ENCODE measurements at places on chromosomes 3 and 15.

DNA sequence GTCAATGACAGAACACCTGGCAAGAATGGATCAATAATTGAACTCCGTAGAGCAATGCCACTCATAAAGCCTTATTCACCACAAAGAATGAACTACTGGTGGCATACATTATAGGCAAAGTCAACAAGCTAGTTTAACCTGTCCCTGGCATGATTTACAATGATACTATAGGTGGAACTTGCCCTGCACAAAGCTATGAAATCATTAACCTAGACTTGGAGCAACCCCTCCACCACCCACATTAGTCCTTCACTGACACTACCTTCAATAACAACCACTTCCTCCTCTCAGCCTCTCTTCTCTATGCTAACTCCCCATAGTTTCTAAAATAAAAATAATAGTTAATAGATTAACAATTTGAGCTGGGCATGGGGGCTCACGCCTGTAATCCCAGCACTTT, 54.4 kb downstream of the ACAP2 start:
- no peak for DNase-seq

DNA sequence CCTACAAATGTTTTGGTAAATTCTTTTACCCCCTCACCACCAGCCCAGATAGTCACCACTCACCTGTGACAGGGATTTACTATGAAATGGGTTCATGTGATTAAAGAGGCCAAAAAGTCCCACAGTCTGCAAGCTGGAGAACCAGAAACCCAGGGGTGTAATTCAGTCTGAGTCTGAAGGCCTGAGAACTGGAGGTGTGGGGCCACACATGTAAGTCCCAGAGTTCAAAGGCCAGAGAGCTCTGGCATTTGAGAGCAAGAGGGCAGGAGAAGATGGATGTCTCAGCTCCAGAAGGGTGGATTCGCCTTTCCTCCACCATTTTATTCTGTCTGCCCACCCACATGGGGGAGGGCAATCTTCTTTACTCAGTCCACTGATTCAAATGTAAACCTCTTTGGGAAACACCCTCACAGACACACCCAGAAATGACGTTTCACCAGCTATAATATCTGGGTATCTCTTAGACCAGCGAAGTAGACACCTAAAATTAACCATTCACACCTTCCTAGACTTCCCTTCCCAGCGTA, 11.9 kb downstream of the RTP3 start:
- no peak for DNase-seq

GRCh38 chr3:155664925-155665695, 79.8 kb downstream of the PLCH1 start:
- DNase-seq, result peak; percentile 67

DNA sequence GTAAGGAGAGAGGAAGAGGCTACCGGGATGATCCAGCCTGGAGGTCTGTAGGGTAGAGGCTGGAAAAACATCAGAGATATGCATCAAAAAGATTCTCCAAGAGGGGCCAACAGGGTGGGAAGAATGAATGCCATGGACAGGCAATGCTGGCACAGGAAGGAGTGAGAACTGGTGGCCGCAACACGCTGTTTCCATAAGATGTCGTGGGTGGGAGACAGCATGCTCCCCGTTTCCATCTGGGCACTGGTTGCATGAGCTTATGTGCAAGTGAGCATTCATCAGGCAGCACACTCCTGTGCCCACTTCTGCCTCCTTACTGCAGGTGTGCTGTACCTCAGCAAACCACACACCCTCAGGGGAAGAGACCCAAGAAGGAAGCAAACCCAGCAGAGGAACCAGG, 59.4 kb downstream of the GABRB3 start:
- DNase-seq, result no peak

DNA sequence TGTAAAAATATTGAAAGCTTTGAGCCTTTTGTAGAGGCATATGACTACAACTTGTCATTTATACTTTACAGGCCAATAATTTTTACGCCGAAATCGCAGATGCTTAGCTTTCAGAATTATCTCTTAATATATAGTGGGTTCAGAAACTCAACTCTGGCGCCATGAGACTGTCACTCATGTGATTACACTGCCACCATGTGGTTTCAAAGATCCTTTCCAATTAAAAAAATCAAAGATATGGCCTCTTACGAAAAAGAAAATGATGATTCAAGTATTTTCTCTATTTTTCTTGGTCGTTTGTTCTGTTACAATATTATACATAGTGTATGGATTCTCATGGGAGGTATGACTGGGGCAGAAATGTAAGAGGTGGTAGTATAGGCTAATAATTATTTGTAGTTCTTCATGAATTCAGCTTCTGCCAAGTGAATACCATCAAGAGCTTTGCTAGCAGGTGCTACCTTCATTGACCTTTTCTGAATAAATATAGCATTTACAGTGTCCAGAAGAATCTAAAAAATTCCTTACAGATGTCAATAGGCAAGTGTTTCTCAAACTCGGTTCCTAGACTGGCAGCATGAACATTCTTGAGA, 751.7 kb upstream of the GOLIM4 start:
- no peak for DNase-seq

DNA sequence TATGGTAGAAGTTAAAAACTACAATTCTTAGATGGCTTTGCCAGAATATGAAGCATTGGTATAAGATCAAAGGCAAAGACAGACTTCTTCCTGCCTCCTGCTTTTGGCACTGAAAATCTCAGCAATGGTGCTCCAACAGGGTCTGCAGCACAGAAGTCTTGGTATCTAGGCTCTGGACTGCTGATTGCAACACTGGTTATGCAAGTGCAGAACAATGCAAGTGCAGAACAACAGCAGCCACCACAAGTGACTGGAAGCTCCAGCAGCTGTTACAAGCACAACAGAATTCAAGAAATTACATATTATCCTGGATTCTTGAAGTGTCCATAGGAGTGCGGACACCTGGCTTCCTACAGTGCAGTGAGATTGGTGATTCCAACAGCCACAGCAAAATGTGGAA, 33.7 kb downstream of the ZBTB20 start:
- no peak for DNase-seq

DNA sequence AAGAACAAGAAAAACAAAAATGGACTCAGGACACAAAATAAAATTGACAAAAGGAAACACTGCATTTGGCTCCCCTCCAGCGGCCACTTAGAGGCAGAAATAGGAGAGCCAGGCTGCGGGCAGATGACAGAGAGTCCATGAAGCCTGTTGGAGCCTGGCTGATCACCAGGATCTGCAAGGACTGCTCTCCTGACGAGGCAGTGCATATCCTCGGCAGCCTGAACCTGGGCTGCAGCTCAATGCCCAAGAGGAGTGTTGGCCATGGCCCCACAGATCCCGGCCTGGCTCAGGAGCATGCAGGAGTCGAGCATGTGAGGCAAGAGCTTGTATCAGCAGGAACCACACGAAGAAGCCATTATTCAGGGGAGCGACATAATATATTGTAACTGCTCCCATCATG, 199.8 kb downstream of the STT3B start:
- no peak for DNase-seq

GRCh38 chr15:58538225-58538727, 106.5 kb downstream of the LIPC start:
- DNase-seq, result no peak

DNA sequence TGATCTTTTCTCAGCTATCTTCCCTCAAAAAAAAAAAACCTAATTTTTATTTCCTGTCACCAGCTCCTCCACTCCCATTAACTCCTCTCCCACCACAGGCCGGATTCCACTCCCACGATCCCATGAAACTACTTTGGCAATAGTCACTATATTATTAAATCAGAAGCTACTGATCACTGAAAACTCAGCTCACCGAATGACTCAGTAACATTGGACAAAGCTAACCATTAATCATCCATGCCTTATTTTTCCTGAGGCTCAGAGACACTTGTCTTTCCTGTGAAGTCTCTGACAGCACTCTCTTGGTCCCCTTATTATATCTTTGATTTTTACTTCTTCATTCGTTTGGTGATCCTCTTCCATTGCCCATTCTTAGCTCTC, 260.2 kb downstream of the CGGBP1 start:
- DNase-seq, result no peak

GRCh38 chr3:42906070-42906847, at the start of gene ZNF662:
Gene ZNF662 (plus strand): TSS chr3:42906142. CDS start chr3:42908115, 1,973 bp downstream.
- DNase-seq, result peak; percentile 59

DNA sequence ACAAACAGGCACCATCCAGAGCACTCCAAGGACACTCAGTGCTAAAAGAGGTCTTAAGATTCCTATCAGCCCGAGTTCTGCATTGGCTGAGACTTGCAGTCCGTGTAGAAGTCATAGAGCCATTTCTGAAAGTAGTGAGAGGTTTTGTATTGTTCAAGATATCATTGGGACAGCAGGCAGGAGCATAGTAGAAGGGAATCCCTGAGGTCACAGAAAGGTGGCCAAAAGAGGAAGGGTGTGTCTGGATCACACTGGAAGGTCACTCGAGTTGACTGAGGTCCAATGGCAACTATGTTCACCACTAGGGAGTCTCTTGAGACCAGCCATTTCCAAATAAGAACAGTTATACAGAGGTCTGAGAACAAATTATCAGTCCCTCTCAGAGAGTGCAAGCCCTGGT, 468.3 kb downstream of the EPHB1 start:
- no peak for DNase-seq

GRCh38 chr3:111979434-111980038, 710 bp downstream of the ABHD10 start:
- DNase-seq, result no peak

DNA sequence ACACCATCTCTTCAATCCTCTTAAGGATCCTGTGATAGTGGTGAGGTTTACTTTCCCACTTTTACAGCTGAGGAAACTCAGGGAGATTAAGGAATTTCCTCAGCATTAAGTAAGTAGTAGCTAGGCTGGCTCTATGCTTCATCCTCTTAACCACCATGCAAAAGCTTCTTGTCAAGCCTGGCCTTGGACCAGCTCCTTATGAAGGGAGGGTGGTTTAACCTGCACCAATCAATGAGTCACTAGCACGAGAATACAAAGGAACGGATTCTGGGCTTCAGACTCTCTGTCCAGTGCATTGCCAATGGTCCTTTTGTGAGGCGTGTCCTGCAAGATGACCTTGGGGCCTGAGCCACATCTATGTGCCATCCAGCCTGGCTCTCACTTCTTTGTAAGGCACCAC, 202.0 kb upstream of the CFAP20DC start:
- DNase-seq, result no peak

GRCh38 chr3:194930377-194931204, 244.9 kb downstream of the FAM43A start:
- peak; percentile 42 for DNase-seq

DNA sequence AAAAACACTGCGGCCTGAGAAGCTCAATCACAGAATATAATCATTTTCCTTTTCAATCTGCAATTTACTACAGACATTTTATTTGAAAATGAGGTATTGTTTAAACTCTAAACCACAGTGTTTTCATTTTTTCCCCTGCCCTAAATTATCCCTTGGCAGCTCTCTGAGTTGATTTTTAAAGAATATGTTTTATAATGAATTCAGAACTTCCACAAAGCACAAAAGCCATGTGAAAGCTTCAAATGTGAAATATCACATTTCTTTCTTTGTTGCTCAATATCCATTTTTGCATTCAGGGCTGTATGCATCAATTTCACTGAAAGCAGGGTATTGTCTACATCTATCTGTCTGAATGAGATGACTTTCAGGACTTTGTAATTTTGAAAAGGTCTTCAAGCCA, 813.6 kb upstream of the ALCAM start:
- DNase-seq, result no peak

GRCh38 chr15:33955945-33956344, 12.4 kb upstream of the CHRM5 start:
- DNase-seq, result no peak

- no peak for DNase-seq
These were observed 775 bp downstream of the C3orf33 start for GRCh38 chr3:155805204-155805801.

DNA sequence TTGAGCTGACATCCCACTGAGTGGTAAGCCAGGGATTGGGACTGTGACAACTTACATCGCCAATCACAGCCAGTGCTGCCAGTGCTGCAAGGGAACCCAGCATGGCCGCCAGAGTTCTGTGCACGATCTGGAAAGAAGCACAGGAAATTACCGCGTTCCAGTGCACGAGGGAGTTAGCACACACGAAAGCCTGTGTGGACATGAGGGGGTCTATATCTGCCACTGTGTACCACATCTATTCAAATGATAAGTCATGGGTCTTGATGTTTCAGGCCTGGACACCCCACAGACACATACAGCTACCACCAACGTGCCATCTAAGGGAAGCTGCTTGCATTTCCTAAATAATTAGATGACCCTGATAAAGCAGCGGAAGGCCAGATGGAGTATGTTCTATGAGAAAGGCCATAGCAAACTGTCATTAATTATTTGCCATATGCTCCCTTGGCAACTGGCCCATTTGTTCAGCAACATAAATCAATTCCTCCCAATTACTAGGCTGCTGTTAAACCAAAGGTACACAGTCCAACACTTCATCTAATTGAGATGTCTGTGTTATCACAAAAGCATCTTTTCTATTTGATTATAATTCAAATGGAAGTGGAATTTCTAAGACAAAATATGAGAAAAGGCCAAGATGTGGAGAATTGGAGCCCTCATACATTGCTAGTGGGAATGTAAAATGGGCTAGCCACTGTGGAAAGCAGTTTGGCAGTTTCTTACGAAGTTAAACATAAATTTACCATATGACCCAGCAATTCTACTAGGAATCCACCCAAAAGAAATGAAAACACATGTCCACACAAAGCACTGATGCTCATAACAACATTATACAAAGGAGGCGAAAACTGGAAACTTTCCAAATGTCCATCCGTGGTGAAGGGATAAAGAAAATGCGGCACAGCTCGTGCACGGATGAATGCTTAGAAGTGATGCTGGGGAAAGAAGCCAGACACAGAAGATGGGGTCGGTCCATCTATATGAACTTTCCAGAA, 108.3 kb downstream of the OCA2 start:
- no peak for DNase-seq

GRCh38 chr15:89714775-89715174, 24.2 kb downstream of the WDR93 start:
- no peak for DNase-seq

DNA sequence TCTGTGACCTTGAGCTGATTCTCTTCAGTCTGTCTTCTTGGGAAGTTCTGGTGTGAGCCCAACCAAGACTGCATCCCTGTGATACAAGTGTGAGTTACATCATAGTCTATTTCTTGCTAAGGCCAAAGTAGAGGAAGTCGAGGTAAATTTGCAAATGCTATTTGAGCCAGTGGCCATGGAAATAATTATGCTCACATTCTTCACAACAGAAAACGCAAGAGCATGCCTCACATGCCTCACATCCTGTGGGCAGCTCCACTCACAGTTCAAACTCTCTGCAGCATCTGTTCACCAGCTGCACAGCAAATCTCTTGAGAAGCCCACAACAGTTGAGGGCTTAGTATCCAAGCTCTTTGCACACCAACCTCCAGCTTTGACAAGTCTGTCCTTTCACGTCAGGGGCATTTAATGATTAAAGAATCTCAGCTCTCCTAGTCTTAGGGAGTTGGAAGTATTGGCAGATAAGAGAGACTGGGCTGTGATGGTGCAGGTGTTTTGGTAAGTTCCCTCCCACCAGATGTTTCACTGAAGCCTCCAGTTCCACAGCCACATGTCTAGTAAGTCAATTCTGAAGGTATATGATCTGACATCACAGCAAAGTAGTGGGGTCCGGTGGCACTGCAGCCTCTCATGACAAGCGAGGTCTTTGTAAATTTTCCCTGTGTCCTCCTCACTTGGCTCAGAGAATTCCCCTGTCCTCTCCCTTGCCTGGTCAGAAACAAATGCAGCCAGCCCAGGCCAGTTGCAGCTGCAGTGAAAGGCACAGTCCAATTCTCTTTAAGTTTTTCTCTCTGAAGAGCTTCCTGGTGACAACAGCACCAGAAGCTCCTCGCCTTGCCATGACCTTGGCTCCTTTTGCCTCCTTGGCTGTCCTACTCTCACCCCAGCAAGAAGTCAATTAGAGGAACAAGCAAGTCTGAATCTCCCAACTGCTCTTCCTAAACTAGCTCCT, 166.1 kb downstream of the SSR3 start:
- no peak for DNase-seq

GRCh38 chr3:99768126-99768525, 49.5 kb upstream of the CMSS1 start:
- DNase-seq, result no peak

Measured in ureter (tissue), 1 donor.